ENCODE measurements at places on chromosomes 16 and 17.

DNA sequence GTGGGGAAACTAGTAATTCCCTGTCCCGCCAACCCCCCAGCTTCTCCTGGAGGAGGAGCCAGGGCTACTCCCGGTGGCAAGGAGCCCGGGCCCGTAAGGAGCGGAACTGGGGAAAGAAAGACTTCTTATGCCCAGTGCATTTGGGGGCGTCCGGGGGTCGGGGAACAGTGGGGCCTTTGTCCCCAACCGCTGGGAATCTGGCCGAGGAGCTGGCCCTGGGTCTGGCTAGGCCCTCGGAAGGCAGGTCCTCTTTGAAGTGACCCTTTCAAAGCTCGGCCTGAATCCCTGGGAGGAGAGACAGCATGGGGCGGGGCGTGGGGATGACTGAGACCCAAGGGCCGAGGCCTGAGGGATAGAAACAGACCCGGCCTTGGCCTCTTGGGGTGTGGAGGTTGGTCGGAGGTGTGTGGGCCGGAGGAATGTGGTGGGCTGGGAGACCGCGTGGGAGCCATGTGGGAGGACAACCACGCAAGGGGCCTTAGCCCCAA lies 6.0 kb downstream of the ARHGAP23 start:
- no peak for DNase-seq

GRCh38 chr16:71672803-71673581 lies 47.0 kb downstream of the MARVELD3 start:
- no peak for DNase-seq

DNA sequence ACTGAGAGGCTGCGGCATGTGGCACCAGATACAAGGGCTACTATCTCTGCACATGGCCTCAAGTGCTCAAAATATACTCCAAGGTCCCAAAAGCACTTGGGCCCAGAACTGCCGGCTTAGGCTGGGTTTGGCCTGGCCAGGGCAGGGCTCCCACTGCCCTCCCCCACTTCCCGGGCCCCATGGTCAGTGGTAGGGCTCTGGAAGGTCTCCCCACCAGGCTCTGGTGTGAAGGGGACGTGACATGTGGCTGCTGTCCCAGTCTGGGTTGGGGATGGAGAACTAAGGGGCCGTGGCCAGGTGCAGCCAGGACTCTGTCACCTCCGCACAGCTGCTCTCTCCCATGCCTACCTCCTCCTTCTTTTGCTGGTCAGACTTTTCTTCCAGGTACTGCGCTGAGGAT lies 5.7 kb upstream of the PAM16 start:
- DNase-seq: no peak

GRCh38 chr17:17156107-17156506 lies 50.0 kb downstream of the PLD6 start:
- no peak for DNase-seq

DNA sequence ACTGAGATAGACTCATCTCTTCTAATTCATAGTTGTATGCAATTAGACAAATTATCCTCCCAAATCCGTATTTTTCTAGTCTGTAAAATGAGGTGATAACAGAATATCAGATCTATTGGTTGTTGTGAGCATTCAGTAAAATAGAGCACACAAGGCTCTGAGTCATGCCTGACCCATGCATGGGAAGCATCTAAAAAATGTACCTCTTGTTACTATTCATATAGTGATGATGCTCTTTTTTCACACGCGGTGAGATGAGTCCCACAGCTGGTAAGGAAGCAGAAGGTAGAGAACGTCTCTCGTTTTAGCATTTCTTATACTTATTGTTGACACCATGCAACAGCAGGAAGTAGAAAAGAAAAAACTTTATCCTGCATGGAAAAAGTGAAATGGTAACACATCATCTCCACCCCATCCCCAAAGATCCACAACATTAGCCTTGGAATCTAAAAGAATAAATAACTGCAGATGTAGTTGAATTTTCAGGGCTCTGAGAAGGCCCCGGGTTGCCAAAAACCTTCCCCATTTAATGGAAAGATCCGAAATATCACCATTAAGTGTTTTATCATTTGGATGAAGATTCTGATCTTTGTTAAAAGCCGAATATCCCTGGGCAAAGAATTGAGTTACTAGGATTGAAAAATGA lies 215.6 kb downstream of the TMEM114 start:
- no peak for DNase-seq

GRCh38 chr17:73396431-73397277 lies 84.9 kb upstream of the CDC42EP4 start:
- DNase-seq: no peak

- DNase-seq: no peak
These were observed 4.3 kb upstream of the STAT5A start for GRCh38 chr17:42284024-42284369.

DNA sequence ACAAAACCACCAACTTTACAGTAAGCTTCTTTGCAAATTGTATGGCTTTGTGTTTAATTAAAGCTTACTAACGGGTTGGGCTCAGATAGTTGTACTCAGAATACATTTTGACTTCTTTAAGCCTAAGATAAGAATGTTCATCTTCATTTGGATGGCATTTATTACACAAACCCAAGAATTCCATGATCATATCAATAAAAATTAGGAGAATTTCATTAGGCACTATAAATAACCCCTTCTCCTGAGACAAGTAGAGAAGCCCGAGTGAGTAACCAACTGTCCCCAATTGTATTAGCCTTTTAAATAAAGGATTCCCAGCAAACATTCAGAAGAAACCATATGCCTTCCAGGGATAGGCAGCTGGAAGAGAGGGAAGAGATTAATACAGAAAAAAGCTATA lies 504.7 kb downstream of the KCNJ2 start:
- DNase-seq: no peak

- no peak for DNase-seq
These were observed 16.5 kb downstream of the NMT1 start for GRCh38 chr17:45077643-45078042.

DNA sequence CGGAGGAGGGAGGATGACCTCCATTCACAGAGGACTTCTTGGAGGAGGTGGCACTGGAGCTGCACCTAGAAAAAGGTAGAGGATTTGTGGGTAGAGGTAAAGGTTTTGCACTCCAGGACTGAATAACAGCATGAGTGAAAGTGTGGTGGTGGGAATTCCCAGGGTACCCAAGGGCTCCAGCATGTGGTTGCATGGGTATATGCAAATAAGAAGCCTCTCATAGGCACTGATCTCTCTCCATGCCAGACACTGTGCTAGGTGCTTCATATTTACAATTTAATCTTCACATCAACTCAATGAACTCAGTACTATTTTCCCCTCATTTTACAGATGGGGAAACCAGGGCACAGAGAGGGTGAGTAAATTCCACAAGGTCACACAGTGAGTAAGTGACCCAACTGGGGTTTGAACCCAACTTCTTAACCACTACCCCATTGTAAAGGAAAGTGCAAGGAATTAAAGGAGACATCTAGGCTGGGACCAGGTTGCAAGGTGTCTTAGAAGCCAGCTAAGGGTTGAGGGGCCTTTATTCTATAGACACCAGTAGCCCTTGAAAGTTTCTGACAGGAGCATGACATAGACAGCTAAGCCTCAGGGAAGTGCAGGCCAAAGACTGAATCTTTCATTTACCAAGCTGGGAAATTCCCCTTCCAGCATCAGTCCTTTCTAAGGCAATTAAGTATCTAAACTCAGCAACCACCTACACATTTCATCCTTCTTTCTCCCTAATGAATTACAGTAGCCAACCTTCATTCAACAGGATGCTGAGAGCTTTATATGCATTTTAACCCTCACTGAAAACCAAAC lies 21.3 kb downstream of the SCNN1B start:
- DNase-seq: no peak

DNA sequence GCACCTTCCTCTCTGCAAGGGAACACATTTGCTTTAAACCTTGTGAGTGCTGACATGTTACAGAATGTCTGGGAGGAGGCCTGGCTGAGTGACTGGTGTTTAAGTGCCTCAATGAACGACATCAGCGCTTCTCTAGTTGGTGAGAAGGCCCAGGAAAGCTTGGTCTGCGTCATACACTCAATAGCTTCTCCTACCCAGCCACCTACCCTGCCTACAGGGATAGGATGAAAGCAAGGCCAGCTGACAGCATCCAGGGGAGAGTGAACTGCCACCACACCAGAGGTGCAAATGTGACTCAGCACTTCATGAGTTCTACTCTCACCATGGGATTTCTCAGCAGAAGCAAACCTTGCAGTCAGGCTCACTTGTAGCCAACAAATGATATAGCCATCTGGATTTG lies 31.7 kb upstream of the CFAP20 start:
- no peak for DNase-seq

GRCh38 chr17:80706463-80706867 lies 161.8 kb downstream of the RPTOR start:
- DNase-seq: no peak

- DNase-seq: peak; percentile 27
These were observed 7.0 kb downstream of the DHX40 start for GRCh38 chr17:59572301-59572924.

DNA sequence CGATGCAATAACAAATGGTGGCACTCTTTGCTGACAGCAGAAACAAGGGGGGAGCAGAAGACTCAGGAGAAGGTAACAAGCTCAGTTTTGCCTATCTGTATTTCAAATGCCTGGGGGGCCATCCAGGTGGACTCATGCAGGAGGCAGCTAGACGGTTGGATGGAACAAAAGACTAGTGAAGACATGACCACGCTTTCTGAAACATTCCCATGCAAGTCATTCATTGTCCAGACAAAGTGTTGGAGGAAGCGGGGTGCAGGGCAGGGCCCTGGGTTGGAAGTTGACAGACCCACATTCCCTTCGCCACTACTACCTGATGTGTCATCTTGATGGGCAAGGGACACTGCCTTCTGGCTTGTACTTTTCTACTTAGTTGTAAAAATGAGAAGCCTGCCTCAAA lies 29.8 kb upstream of the CRYBA1 start:
- DNase-seq: no peak

All from stimulated activated naive CD8-positive, alpha-beta T cell treated with anti-CD3 and anti-CD28 coated beads, Interleukin-15, Interleukin-2, amounts not matched to agents 100 U/mL and 50 U/mL, for 24 hours (primary cell).